ENCODE measurements at places on chromosomes 13 and 19.

GRCh38 chr19:3370728-3371591 is 4.6 kb downstream of the NFIC start:
- DNase-seq = no peak

DNA sequence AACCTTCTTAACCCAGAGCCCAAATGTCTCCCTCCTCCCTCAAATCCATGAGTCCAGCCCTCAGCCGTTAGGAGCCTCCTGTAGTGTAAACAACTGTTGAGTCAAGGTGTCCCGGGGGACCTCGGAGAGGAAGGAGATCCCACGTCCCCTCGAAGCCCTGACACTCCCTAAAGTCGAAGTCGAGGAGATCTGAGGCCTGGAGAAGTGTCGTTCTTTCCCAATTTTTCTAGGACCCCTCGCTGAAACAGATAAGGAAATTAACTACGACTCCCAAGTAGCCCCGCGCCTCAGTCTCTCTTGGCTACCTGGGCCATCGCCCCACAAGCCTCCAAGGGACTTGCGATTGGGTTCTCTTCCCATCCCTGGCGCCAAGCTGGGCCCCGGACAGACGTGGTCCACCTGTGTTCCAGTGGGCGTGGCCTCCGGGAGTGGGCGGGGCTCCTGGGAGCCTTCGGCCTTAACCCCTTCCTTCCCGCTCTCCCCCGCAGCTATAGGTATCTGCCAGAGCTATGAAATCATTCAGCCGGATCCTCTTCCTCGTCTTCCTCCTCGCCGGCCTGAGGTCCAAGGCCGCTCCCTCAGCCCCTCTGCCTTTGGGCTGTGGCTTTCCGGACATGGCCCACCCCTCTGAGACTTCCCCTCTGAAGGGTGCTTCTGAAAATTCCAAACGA is 869 bp downstream of the GFY start:
- no peak for DNase-seq

DNA sequence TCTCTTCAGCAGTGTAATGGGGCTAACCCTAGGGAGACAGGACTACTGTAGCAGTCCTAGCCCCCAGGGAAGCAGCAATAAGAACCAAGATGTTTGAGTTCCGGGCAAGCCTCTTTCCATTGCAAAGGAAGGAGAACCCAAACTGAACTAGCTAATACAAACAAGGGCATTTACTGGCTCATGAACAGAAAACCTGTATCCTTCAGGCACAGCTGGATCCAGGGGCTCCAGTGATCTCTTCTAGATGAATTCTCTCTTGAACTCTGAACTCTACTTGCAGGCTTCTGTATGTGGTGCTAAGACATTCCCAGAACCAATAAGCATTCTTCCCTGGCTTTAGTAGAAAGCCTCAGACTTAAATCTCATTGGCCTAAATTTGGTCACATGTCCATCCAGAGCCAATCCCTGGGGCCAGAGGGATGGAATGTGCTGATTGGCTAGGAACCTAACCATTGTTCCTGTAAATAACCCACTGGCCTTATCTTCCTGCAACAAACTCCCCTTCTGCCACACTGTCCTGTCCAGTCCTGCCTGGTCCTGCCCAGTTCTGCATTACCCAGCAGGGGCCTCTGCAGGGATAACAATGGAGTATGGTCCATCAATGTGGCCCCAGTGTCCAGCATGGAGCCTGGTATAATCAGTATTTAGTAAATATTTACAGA is 3.9 kb upstream of the PODNL1 start:
- DNase-seq = no peak

DNA sequence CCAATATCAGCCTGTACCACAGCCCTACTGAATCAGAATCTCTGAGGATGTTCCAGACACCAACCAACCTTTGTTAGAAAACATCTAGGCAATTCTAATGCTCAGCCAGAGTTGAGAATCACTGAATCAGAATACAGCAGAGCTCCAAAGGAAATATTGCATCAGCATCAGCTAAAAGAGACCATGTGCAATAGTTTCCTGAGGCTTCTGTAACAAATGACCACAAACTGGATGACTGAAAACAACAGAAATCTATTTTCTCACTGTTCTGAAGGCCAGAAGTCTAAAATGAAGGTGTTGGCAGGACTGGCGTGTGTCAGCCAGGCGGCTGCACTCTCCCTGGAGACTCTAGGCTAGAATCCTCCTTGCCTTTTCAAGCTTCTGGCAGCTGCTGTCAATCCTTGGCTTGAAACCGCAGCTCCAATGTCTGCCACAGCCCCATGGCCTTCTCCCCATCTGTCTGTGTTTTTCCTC is 1.2 kb upstream of the DCT start:
- no peak for DNase-seq

- DNase-seq = no peak
Measured at GRCh38 chr13:51557875-51558612, 26.2 kb upstream of the WDFY2 start.

- no peak for DNase-seq
Measured at GRCh38 chr13:80389073-80390038, 48.4 kb upstream of the SPRY2 start.

DNA sequence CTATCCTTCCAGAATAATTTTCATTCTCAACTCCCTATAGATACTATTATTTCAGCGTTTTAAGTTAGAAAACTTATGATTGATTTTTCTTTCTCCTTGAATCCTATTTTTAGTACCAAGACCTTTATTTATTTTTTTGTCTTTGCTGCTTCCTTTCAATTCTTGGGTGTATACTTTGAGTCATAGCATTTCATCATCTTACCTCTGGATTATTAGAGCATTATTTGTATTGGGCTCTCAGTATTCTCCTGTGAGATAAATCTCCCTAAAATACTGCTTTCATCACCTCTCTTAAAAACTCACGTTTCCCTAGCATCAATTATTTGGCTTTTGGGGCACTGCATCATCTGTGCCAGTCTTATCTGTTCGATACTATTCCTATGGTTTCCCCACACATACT is 222.8 kb downstream of the POSTN start:
- no peak for DNase-seq

GRCh38 chr19:35959968-35960320 is 23.8 kb downstream of the LRFN3 start:
- DNase-seq = no peak

DNA sequence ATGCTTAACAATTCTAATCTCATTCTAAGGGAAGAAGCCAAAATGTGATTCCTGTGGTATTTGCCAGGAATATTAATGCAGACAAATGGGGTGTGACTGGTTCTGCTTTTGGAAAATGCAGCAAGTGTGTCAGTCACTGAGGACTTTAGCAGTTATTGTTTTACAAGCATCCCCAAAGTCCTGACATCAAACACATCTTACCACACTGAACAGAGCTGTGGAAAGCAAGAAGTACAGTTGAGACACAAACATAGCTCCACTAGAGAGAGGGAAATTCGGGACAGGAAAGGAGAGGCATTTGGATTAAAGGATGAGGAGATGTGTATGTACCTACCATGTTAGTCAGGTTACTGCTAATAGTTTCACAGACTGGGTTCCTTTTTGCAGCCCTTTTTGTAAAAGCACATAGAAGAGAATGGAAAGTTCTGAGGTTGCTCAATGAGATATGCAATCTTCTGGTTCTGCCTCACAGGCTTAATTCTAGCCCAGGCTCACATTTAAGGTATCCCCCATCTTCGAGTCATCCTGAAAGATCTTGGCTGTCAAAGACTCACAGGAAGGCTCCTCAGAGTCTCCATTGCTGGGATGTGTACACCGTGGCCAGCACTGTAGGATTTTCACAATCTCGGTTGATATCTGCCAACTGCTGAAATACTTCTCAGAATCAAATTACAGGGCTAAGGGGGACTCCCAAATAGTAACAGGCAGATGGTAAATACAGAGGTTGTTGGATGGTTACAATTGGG is 316.6 kb downstream of the DNAJC15 start:
- DNase-seq = no peak

DNA sequence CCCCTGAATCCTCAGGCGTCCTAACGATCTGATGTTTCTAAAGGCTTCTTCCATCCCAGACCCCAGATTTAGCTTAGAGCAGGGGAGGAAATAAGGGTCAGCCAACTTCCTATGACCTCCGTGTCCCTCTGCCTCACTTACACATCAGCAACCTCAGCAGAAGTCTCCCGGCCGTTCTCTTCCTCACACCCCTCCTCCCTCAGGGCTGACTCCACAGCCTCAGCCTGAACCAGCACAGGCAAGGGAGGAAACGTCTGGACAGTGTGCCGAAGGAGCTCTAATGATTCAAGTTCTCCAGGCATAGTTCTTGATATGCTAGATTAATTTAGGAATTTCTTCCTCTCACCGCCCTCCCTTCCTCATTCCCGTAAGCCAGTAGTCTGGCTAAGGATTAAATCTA is 121.4 kb downstream of the NUFIP1 start:
- DNase-seq = no peak

- no peak for DNase-seq
Measured at GRCh38 chr13:27954406-27954851, 14.7 kb downstream of the CDX2 start.

- no peak for DNase-seq
Measured at GRCh38 chr13:65387743-65388347, 1842.3 kb downstream of the PCDH9 start.

GRCh38 chr19:16542910-16543472 is 754 bp upstream of the CHERP start:
- no peak for DNase-seq

GRCh38 chr13:31927219-31927653 is 104.3 kb upstream of the FRY start:
- DNase-seq = no peak

DNA sequence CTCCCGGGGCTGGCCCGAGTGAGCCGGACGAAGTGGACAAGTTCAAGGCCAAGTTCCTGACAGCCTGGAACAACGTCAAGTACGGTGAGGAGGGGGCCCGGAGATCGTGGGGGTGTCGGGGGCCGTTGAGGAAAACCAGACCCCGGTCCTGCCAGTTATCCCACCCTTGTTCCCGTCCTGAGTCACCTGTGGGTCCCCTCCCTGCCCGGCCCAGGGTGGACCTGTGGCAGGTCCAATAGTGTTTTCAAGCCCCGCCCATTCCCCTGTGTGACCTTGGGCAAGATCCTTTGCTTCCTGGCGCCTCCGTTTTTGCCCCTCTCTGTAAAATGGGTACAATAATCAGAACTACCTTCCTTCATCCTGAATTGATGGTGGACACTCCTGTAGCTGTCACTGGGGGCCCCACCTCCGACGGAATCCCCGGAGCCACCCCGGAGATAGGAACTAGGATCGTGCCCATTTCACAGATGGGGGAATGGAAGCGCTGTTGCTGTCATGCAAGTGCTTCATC is 593 bp downstream of the ATG4D start:
- DNase-seq = no peak

DNA sequence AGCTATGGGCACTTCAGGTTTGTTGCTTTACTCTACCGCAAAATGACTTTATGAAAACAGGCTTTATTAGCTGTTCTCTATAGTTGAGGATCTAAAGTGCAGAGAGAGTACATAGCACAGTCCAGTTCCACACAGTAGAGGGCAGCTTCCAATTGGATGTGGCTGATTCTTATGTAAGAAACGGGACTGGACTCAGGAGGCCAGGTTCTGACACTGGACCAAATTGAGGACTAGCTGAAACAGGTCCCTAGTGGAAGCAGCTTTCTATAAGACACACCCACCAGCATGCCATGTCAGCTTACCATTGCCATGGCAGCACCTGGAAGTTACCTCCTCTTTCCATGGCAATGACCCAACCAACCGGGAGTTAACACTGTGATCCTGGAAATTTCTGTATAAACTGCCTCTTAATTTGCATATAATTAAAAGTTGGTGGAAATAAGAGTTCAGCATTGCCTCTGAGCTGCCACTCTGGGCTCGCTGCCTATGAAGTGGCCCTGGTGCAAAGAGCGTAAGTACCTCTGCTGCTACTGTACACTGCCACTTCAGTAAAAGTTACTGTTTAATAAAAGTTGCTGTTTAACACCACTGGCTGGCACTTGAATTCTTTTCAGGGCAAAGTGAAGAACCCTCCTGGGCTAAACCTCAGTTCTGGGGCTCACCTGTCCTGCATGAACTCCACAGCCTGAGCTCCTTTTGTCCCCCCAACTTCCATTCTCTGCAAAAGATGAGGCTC is 211.9 kb upstream of the SLC10A2 start:
- no peak for DNase-seq

All from GM18507 (cell line).